ENCODE measurements at places on chromosomes 4 and X.

GRCh38 chr4:78767350-78767749, 8.8 kb upstream of the BMP2K start:
- no peak for DNase-seq

DNA sequence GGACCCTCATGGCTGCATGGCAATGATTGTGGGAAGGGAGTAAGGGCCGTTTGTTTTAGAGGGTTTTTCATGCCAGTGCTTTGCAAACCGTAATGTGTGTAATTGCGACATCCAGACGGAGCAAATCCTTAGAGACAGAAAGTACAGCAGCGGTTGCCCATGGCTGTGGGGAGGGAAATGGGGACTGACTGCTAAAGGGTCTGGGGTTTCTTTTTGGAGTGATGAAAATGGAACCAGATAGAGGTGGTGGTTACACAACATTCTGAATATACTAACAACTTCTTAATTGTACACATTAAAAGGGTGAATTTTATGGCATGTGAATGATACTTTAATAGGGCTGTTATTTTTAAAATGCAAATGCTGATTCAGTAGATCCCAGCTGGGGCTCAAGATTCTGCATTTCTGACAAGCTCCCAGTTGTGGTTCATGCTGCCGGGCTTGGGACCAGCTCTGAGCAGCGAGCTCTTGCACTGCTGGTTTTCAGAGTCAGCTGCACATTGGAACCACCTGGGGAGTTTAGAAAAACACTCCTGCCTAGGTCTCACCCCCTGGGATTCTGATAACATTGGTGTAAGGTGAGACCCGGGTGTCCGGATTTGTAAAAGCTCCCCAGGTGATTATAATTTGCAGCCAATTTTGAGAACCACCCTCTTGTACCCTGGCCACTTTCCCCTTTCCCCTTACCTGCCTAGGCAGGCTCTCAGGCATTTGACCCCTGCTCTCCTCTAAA, 47.7 kb downstream of the PRPS1 start:
- DNase-seq: no peak

- DNase-seq: peak; percentile 5
Measured at GRCh38 chrX:70754169-70754848, 154.2 kb downstream of the TEX11 start.

GRCh38 chrX:107755721-107756120, 19.9 kb downstream of the TSC22D3 start:
- no peak for DNase-seq

DNA sequence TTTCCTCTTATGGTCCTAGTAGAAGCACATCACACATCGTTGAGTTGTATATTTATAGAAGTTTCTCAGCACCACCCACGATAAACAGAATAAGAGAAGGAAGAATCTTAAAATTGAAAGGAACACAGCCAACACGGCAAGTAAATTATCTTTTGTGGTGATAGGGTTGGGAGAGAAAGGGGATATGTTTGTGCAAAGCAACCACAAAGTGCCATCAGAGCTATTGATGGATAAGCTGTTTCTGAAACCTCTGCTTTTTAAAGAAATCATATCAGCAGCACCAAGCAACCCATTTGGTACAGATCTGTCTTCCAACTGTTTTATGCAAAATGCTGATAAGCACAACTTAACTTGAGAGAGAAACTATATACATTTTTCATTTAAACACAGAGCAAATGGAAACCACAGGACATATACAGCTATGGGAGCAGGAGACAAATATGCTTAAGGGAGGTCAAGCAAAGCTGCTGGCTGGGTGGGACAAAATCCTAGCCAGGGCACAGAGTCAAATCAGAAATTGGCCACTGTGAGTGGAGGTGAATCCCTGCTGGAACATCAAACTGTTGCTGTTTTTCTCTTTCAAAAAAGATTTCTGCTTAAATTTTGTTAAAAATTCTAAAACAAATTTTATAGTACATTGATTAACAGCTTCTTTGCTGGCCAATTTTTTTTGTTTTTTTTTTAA, 194.0 kb upstream of the HHIP start:
- DNase-seq: no peak

DNA sequence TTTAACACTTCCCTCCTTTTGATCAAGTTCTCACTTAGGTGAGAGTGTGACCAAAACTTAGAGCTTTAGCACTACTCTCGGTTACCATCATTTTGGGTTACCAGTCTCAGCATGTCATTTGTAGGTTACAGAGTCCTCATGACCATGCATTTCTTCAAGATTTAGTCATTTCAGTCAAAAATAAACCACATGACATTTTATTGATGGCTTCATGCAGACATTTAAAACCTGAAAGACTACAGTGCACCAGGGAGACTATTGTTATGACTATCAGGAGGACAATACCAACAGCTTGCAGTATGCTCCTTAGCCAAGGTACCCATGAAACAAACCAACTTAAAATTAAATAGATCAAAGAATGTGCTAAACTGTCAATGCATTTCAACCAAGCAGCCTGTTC, 498.1 kb upstream of the FSTL5 start:
- no peak for DNase-seq

DNA sequence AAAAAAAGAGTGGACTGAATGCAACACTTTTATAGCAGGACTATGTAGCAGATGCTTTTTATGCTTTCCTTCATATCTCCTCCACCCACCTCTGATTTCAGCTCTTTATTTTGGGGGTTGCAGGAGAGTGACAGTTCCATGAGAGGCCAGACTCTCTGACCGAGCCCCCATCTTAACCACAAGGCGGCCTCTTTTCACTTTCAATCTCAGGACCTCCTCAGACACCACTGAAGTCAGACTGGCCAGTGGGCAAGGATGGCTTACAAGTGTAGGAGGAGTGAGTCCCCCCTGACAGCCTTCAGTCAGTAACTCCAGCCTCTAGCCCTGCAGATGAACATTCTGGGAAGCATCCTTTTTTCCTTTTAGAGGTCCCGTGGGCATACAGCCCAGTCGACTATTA, 140.8 kb downstream of the FRAS1 start:
- DNase-seq: no peak

DNA sequence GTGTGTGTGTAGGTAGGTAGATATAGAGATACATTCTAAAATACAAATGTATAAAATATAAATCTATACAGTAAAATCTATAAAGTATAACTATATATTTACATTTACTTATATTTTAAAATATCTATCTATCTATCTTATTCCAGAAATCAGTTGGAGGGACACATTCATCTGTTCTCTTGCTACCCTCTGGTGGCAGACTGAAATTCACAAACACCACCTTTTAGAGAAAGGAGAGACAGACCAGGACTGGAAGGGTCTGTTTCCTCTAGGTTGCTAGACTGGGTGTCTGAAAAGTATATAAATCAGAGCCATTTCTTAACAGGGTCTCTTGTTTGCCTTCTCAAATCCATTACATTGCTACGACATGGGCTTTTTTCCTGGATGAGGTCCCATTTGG, 343.0 kb downstream of the OPHN1 start:
- no peak for DNase-seq

GRCh38 chr4:8939840-8940742, 68.5 kb upstream of the HMX1 start:
- no peak for DNase-seq

- no peak for DNase-seq
Measured at GRCh38 chr4:141569141-141569540, 67.2 kb upstream of the IL15 start.

DNA sequence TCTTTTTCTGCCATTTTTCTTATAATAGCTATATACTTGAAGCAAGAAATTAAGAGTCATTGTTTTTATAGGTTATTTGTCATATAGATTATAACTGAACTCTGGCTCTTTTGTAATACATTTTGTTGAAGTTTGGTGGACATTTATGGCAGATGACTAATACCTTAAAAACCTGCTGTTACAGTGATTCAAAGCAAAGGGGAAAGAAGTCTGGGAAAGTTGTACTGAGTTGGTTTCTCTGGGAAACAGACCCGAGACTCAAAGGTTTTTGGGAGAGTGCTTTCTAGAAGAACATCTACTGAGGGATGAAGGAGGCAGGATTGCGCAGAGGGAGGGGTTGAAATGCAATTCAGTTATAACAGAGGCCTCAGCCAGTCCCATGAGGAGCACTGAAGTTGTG, 35.9 kb downstream of the NAP1L5 start:
- DNase-seq: no peak

- DNase-seq: no peak
Measured at GRCh38 chr4:173461170-173461569, 62.3 kb upstream of the SCRG1 start.

DNA sequence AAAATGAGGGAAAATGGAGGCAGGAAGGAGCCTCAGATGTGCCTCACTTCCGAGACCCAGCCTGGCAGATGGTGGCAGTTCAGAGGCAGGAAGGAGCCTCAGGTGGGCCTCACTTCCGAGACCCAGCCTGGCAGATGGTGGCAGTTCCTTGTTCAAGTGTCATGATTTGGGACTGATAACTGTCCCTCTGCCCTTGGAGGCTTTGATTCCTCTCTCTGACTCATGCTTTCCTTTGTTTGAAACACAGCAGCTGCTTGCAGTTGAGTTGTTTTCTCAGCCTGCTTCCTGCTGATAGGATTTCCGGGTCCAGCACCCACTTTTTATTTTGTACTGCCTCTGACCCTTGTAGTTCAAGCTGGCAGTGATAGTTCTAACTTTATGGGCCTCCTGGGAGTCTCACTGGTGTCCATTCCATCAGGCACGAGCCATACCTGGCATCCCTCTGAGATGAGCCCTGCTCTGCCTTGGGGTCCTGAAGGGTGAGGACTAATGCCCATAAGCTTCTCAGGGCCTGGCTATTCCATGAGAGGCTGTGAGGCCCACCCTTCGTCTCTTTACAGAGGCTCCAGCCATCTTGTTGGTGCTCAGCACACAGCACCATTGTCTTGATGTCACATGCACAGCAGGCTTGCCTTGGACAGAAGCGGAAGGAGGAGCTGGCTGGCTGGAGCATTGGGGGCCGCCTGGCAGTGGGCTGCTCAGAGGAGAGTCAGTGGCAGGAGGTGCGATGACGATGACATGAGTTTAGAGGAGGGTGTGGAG, 13.0 kb downstream of the RGS12 start:
- DNase-seq: no peak

DNA sequence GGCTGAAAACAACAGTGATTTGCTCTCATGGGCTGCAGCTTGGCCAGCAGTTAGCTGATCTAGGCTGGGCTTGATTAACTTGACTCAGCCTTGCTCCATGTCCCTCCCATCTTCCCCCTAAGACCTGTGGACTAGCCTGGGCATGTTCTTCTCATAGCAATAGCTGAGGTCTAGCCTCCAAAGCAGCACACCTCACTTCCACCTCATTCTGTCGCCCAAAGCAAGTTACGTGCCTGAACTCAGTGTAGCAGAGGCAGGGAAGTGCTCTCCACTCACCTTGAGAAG, 62.2 kb downstream of the EVC start:
- no peak for DNase-seq

DNA sequence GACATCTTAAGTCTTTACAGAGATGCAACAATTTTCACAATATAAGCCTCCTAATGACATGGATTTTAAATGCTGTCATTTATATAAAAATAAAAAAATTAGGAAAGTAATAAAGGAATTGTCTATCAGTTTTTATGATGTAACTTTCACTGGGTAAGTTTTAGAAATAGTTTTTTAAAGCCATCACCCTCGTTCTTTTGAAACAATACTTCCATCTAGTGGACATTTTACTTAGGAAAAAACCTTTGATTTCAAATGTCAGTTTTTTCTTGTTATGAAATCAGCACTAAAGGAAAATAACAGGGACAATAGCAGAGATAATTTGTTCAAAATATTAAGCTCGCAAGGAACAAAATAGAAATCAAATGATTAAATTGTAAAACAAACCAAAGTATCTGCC, 24.3 kb upstream of the NDNF start:
- DNase-seq: no peak

DNA sequence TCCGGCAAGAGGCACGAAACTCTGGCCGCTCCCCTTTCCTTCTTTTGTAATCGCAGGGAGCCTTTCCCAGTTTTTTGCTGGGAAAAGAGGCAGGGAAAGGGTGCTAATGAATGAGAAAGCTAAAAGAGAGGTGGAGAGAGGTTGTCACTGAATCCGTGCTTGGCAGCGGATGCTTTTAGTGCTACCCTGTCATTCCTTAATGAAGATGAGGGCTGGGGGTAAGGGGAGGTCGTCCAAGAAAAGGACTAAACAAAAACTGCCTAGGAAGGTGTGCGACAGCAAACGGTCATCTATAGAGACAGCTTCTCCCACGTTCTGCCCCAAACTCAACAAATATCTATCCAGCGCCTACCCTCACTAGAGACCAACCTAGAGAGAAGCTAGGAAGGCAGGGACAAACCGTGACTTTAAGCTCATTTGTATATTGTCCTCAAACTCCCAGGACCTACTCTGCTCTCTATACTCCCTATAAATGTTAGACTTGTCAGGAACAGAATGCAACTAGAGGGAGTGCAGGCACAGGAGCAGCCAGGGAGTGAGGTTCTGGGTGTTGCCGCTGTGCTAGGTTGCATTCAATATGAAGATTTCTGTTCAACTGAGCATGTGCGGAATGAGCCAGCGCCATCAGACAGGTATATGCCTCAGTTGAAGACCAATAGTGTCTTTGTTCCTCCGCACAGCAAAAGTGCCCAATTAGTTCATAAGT, 777 bp upstream of the CASK start:
- DNase-seq: peak; percentile 39

DNA sequence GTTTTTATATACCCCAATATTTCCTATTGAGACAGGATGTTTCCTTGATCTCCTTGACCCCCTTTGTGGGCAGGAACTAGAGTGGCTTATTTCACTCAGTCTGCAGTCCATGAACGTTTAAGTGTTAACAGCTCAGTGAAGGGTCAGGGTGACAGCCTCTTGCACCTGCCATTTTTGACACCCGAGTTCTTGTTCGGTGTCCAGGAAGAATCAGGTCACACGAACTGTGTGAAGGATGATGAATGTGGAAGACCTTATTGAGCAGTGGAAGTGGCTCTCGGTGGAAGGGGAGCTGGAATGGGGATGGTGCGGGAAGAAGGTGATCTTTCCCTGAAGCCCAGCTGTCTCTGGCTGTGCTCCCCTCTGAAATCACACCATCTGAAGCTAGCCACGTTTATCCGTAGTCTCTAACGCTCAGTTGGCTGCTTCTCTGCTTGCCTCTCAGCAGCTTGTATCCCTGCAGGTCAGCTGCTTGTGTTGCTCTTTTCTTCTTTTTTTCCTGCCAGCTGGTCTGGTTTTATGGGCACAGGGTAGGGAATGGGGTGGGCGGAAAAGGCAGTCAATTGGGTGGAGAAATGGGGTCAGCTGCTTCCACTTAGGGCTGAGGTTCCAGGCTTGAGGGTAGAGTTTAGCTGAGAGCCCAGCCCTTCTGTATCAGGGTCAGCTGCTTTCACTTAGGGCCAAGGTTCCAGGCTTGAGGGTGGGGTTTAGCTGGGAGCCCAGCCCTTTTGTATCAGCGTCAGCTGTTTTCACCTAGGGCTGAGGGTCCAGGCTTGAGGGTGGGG, 29.0 kb upstream of the CCNG2 start:
- no peak for DNase-seq

- DNase-seq: no peak
Measured at GRCh38 chr4:173448608-173449379, 49.9 kb upstream of the SCRG1 start.

- DNase-seq: no peak
Measured at GRCh38 chr4:85522277-85522676, 47.3 kb downstream of the ARHGAP24 start.

All from activated CD4-positive, alpha-beta T cell treated with anti-CD3 and anti-CD28 coated beads, Interleukin-2, amount 50 U/mL, for 48 hours (primary cell).